Fibroblast of skin of right biceps (primary cell): ENCODE measurements at places on chromosomes 12 and 14.

GRCh38 chr14:88296351-88296750, 26.7 kb downstream of the KCNK10 start:
- DNase-seq, result no peak

GRCh38 chr14:103194256-103195045, 71.2 kb downstream of the TNFAIP2 start:
- peak; percentile 64 for DNase-seq

GRCh38 chr14:93960108-93960475, 16.3 kb downstream of the ASB2 start:
- DNase-seq, result no peak

GRCh38 chr14:61526405-61527312, 168.7 kb upstream of the HIF1A start:
- DNase-seq, result no peak

- DNase-seq, result no peak
These were observed 353.0 kb downstream of the CCDC91 start for GRCh38 chr12:28543021-28543890.

GRCh38 chr14:103556946-103557758, 5.3 kb downstream of the BAG5 start:
- DNase-seq, result no peak

DNA sequence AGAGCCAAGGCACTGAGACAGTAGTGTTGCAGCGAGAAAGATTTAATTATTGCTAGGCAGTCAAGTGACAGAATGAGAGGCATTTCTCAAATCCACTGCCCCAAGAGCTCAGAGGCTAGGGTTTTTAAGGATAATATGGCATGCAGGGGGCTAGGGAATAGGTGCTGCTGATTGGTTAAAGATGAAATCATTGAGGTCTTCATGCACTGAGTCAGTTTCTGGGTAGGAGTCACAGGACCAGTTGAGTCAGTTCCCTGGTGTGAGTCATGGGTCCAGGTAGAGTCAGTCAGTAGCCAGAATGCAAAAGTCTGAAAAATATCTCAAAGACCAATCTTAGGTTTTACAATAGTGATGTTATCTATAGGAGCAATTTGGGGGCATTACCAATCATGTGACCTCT, 323.8 kb downstream of the RGS6 start:
- no peak for DNase-seq

DNA sequence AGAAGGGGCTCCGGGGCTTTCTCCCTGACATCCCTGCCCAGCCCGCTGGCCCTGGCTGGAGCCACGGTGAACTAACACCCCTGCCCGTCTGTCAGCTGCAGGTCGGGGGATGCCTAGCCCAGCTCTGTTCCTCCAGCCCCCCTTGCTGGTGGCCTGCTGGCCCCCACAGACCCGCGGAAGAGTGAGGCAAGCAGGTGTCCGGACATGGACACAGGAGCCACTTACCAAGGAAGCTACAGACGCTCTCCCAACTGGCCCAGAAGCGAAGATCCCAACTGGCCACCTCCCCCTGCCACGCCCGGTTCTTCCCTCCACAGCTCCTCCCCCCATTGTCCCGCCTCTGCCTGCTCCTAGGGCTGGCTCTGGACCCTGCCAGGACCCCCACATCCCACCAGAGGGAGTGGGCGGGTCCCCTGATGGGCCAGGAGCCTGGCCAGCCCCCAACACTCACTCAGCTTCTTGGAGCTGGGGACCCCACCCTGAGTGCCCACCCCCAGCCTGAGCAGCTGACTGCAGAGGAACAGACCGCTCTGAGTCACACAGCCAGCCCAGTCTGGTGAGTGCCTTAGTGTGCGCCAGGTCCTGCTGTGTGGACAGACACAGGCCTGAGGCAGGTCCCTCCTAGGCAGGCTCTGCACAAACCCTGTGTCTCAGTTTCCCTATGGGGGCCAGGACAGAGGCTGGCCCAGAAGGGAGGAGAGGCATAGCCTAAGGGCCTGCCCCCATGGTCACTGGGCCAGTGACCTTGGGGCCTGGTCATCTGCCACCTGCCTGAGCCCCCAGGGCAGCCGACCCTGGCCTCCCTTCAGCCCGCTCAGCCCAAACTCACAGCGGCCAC, 7.7 kb downstream of the AHNAK2 start:
- DNase-seq, result peak; percentile 88

DNA sequence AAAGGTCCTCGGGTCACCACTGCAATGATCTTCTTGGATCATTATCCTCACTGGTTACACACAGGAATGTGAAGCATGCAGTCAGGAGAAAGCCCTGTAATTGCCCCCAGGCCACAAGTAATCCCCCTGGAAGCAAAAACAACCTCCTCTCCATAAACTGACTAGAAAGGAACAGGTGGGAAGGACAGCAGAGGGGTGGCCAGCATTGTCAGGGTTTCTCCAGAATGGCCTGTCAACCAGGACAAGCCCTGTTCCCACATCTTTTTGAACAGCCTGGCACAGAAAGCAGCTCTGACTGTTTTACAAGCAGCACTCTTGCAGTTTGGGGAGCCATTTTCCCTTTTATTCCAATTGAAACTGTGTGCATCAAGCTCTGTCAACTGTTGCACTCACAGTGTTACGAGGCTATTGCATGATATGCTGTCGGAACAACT, 36.1 kb downstream of the TMCC3 start:
- no peak for DNase-seq

- no peak for DNase-seq
These were observed 322.6 kb upstream of the TMEM132C start for GRCh38 chr12:127944211-127944899.

DNA sequence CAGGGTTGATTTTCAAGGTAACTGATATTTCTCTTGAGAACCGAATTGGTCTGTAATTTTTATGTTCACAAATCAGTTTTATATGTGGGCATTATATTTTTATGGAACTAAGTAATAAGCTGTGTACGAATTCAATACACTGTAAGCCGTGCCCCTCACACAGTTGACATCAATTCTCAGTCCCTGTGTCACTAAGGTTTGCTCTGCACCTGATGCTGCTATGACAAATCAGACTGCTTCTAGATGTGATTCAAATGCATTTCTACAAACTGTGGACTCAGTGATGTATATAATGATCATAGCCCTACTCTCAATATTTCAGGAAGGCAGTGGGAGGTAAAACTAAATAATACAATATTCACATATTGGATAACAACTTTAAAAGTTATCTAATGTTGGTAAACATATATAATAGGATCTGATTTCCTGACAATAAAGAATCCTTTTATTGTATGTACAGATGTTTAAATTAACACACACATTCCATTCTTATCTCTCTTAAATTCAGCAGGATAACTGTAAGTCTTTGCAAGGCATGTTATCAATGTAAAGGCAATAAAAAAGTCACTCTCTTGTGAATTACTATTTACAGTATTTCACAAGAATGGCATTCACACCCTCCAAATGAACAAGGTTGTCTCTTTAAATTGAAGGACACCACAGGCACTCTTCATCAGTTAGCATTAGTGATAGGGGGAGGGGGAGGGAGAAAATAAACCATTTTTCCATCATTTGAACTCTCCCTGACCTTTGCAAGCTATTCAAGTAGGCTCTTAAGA, 87.2 kb upstream of the SOX5 start:
- DNase-seq, result no peak

GRCh38 chr12:68772714-68773113, 26.7 kb downstream of the SLC35E3 start:
- no peak for DNase-seq

DNA sequence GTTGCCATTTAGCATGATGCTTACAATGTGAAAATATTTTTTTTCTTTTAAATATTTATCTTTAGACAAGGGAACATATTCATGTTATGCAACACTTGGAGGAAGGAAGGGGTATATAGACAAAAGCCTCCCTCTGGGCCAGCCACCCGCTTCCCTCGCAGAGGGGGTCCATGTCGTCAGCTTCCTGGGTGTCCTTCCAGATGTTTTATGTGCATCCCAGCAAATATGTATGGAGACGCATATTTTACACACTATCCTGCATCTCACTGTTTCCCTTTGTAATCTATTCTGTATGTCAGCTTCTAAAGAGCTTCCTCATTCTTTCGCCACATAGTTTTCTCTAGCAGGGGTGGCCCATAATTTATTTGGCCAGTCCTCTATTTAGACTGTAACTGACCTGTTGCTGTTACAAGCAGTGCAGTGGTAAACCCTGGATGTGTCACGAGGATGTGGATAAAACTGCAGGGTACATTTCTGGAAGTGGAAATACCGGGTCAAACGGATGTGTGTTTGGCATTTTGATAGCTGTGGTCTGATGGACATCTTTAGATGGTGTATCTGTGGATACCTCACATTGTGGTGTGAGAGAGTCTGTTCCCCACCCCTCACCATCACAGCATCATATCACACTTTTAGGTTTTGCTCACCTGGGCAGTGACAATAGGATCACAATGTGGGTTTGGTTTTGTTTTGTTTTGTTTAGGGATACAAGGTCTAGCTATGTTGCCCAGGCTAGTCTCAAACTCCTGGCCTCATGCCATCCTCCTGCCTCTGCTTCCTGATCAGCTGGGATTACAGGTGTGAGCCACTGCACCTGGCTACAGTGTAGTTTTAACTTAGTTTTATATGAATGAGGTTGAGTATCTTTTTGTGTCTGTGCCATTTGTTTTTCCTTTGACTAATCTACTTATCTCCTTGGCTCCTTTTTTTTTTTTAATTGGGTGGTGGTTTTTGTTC, 31.6 kb downstream of the FAM222A start:
- no peak for DNase-seq

- DNase-seq, result peak; percentile 36
These were observed 70.0 kb upstream of the CPM start for GRCh38 chr12:69002969-69003368.

GRCh38 chr12:102769323-102769916, 147.6 kb downstream of the PAH start:
- peak; percentile 63 for DNase-seq

- no peak for DNase-seq
These were observed 60.3 kb downstream of the AVPR1A start for GRCh38 chr12:63090716-63091115.

DNA sequence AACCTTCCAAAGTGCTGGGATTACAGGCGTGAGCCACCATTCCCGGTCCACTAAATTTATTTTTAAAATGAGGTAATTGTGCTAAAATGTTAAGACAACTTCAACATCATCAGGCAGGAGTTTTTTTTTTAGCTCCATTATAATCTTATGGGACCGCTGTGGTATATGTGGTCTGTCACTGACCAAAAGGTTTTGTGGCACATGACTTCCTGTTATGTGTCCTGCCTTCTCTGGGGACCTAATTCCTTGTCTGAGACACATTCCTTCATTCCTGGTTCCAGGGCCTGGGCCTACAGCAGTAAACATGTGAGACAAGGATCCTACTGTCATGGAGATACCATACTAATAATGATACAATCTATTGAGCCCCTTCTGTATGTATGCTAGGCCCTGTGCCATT, 4.9 kb downstream of the TEX52 start:
- DNase-seq, result no peak

DNA sequence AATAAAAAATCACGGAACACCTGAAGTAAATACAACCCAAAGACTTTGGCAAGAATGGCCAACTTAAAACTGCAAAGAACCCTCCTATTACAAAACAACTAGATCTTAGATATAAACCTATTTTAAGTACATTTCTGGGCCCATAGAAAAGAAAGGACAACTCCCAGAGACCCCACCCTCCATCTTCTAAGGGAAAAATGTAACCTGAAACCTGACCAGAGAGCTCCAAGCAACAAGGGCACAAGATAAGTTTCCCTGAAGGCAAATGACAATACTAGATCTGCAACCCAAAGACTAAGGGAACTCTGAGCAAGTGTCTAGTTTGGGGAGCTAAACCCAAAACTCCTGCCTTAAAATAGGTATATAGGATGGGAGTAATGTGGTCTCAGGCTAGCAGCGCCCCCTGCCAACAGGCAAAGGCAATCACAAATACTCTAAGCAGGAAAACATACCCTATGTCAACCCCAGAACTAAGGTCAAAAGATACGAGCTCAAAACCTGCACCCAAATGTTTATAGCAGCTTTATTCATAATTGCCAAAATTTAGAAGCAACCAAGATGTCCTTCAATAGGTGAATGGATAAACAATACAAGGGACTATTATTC, 218.9 kb downstream of the ITPR2 start:
- DNase-seq, result peak; percentile 39

GRCh38 chr12:111453071-111453989, 47.6 kb downstream of the SH2B3 start:
- DNase-seq, result no peak

GRCh38 chr14:24232645-24233537, at the start of gene GMPR2:
Gene GMPR2, plus strand, starts transcription at chr14:24232929. Its CDS starts 325 bp downstream, at chr14:24233254.
- no peak for DNase-seq

GRCh38 chr14:99539491-99539890, 58.3 kb downstream of the CCNK start:
- DNase-seq, result no peak

DNA sequence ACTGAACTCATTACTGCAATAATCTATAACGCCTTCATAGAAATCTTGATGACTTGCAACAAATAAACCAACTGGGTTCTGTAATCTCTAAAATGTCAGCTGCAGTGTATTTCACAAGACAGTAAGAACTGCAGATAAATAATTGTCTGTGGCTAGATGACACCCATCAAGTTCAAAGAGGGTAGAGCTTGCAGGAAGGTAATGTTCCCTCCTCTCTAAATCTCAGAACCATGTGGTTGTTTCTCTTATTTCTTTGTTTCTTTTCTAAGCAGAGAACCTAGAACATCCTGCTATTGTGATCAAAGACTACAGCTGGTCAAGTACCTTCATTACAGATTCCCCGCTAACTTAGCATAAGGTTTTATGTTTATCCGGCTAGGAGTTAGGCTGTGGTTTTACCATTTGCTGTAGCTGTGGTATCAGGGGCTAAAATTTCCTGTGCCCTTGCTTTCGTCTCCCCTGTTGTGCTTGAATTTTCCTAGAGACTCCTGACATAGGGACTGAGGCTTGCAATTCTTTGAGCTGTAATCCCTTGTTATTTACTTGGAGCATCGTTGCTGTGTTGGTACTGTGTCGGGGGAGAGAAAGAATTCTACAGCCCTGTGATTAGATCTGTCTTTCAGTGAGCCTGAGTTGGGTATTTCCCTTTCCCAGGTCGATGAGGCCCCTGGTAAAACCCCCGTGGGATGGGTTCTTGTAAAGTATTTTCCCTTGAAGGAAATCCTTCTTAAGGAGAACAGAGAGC, 253.1 kb upstream of the BTG1 start:
- DNase-seq, result no peak
